ENCODE measurements at places on chromosomes 2 and 18. TPM values are rescaled to one million over a fixed set of nuclear protein-coding genes. Genes with fewer than 3 reads are reported as not detected.

GRCh38 chr2:32960647-32961403 lies 14.1 kb downstream of the LTBP1 start:
- DNase-seq = no peak

DNA sequence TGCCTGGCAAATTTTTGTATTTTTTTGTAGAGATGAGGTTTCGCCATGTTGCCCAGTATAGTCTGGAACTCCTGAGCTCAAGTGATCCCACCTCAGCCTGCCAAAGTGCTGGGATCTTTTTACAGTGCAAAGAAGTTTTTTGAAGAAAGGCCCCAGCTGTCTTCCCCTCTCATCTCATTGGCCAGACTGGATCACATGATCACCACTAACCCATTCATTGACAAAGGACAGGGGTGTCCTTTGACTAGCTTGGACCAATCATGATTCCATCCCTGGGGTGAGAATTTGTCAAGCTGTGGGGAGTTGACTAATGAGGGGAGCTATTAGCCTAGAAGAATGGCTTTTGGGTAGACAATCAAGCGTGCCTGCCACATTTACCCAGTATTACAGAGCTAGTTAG lies 232.9 kb upstream of the TANK start:
- no peak for DNase-seq

DNA sequence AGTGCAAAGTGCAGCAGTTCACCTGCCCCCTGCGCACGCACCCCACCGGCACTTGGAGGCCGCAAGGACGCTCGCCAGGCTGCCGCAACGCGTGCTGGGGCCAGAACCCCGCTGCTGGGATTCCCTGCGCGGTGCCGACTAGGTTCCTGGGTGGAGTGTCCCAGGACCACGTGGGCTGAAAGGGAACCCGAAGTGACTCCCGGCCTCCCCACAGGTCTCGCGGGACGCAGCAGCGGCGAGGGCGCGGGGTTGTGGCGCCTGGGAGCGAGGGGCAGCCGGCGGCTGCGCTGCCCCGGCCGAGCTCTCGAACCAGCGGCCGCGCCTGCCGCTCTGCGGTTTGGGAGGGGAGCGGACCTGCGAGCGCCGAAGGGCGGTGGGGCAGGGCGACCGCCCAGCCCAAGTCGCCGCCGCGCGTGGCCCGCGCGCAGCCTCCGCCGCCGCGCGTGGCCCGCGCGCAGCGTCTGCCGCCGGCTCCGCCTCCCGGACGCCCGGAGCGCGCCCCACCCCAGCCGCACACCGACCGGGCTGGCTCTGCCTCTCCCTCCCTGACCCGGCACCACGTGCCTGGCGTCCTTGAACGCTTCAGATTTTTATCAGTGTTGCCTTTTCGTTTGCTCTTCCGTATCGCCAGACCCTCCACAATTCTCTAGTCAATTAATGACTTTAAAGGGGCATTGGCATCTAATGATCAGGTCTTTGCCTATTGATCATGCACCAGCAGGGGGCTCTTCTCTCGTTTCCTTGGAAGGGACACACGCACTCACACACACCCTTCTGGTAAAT lies at the start of gene FTCDNL1:
FTCDNL1 (minus strand) TSS at position 475 of the 783 bp plus-strand sequence. CDS start 2,230 bp downstream, outside the sequence.
- DNase-seq = peak; percentile 42

DNA sequence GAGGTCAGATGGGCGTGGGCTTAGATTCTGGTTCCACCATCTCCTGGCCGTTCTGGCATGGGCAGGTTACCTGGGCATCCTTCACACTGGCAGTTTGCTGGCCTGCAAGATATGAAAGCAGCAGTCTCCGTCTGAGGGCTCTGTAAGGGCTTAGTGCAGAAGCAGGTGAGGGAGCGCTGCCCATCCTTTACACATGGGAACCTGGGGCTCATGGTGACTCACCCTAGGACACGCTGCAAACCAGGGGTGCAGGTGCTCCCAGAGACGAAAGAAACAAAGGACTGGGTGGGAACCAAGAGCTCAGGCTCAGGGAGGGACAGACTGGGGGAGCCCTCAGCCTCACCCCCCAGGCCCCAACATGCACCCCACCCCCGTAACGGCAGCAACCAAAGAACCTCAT lies 10.7 kb upstream of the ID2 start:
- no peak for DNase-seq

DNA sequence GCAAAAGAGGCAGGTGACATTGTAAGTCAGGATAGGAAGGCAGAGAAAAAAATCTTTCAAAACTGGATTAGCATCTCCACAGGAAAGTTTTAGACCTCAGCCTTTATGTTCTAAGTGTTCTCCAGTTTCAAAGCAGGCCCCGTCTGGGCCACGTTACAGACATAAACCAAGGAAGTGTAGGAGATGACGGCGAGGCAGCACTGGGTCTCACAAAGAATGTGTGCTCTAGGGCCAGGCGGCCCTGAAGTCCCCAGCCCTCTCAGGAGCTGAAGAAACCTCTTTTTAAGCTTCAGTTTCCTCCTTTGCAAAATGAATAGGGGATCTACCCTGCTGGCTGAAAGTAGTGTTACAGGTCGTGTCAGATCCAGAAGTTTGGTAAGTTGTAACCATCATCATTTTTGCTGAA lies 81.7 kb downstream of the SPRED2 start:
- DNase-seq = no peak

- DNase-seq = no peak
These were observed 26.7 kb downstream of the PTPN2 start for GRCh38 chr18:12857215-12857905.

GRCh38 chr18:48954886-48955819 lies 4.4 kb upstream of the SMAD7 start:
- DNase-seq = peak; percentile 73

DNA sequence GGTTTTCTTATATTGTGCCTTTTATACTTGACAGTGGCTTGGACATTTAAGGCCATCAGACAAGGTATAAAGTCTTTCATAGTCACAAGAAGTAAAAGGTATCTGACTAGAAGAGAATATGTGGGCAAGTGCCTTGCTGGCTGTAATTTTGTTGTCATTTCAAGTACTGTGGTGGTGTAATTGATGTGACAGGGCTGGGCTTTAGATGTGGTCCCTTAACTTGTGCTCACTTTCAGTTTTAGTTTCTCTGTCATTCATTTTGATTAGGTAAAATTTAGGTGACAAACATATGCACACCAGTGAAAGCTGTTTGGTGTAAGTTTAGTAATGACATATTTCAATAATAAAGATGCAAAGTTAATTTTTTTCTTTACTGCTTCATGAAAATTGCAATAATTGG lies 31.2 kb upstream of the TBR1 start:
- DNase-seq = no peak

DNA sequence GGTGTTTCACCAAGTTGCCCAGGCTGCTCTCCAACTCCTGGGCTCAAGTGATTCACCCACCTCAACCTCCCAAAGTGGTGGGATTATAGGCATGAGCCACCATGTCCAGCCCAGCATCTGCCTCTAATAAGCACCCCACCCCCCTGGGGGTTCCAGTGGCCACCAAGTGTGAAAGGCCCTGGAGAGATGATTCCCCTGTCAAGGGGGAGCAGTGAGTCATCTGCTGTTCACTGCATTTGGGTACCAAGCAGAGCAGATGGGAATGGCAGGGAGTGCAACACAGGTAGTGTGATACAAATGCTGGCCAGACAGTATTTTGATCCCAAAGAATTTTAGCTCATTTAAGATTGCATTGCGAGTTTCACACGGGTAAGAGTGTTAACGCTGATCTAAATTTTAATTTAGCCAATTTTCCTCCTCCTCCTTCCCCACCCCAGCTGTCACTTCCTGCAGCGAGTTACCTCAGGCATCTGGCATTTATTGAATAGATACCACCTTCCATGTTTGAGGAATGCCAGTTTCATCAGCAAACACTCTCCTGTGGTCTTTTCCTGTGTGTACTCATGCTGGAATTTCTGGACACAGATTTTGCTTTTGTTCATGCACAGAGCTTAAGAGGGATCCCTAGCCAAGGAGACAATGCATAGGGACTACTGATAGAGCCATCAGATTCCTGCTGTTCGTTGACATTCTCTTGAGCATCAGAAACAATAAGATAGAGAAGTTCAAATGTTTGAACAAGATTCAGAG lies 32.4 kb upstream of the NCK2 start:
- peak; percentile 46 for DNase-seq

- no peak for DNase-seq
These were observed 292.9 kb upstream of the TMEFF2 start for GRCh38 chr2:192487636-192488035.

DNA sequence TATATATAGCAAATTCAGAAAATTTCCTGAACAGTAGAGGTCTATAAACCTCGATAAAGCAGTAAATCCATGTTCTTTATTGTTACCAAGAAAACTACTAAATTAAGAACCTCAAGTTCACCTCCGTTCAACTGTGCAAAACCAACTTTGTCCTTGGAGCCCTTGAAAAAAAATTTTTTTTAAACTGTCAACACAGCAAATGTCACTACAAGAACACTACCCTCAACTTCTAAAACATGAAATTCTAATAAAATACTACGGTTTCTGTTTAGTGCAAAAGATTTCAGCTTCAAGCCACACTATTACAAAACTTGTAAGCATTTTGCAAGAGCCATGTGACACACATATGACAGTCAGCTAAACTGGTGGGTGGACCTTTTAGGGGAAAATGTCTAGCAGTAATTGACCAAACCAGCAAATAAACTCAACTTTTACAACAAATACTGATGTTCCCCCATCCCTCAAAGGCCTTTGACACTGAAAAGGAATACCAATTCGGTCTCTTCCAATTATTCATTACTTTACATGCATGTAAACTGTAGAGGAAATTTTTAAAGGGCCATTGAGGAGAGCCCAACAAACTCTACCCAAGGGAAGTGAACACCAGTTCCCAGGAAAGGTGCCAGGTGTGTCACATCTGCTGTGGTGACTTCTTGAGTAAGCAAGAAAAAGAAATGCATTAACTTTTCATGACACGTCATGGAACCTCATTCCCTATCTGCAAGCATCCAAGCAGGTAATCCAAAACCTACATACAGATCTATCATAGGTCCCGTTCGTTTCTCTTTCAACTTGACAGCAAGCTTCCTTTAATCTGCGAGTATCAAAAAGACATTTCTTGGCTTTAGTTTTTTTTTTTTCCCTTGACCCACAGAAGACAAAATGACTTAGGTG lies 1.4 kb downstream of the RAB1A start:
- DNase-seq = peak; percentile 63

DNA sequence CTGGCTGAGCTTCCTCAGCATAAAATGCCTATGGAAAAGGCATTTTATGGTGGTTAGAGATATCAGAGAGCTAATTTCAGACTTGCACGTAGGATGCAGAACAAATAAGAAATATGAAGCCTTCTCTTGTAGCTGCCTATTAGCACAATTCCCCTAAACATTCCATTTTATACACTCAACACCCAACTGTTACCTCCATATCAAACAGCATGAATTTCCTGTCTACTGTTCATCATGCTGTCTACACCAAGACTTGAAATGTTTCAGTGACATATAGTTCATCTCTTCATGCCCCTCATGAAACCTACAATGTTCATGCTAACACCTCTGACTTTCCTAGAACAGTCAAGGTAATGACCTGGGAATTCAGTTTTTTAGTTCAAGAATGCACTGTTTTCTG lies 249.9 kb downstream of the PIEZO2 start:
- DNase-seq = no peak

- peak; percentile 99 for DNase-seq
These were observed 17.7 kb downstream of the IWS1 start for GRCh38 chr2:127508631-127509034.

DNA sequence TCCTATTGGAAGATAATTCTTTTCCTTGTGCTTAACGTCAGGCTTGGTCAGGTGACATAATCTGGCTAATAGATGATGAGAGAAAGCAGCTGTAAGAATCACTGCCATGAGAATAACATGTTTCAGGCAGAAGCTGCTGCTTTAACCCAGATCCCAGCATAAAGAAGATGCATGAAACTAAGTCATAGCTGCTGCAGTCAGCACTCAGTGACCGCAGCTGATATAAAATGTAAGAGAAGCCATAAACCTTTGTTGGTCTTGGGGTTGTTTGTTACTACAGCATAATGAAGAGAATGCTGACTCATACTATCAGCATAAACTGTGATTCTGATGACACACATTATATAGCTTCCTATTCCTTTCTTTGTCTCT lies 274.3 kb upstream of the TRIB2 start:
- DNase-seq = peak; percentile 55

DNA sequence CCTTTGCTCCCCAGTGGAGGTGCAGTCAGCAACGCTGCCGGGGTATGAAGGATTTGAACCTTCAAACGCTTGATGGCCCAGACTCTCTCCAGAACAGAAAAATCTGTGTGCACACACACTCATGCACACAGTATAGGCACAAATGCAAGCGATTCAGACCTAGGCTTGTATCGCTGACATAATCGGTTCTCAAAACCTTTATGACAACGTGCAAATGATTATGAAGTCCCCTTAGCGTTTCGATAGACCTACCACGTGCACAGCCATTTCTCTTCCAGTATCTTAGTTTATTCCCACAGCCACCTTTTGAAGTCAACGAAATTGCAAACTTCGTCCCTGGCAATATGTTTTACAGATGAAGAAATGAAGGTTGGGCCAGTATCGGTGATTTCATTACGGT lies 138.9 kb upstream of the MYCN start:
- no peak for DNase-seq

DNA sequence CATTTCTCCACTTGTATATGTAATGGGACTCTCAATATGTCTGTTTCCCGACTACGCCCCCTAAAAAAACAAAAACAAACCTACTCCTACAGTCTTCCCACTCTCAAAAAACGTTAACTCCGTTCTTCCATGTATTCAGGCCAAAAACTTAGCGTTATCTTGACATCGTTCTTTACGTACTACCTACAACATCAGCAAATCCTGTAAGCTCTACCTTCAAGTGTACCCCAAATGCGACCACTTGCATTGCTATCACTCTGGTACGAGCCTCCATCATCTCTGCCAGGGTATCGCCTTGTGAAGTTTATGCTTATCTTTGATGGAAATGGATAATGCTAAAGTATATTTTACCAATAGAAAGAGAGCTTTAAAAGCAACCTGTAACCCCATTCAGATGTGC lies 479 bp downstream of the GPATCH11 start:
- no peak for DNase-seq

The CNGA3 gene
- total RNA-seq = 0.18 TPM

The ALPG gene
- total RNA-seq = not detected

The ASB18 gene
- not detected for total RNA-seq

The RPL31 gene
- 639 TPM for total RNA-seq

The GALR1 gene
- not detected for total RNA-seq

All from fibroblast of the aortic adventitia (primary cell).